ENCODE measurements at places on chromosomes 13 and 19.
A peak's percentile ranks its signal among the peaks of the same experiment; 100 is the strongest.

- DNase-seq = no peak
Observed at GRCh38 chr13:41039746-41040145, 20.6 kb upstream of the ELF1 start.

- DNase-seq = no peak
Observed at GRCh38 chr19:18605546-18606280, 886 bp downstream of the CRLF1 start.

GRCh38 chr19:56351208-56351607 is 36.6 kb upstream of the ZSCAN5A start:
- DNase-seq = no peak

GRCh38 chr13:111403266-111403665 is 82.8 kb downstream of the TEX29 start:
- no peak for DNase-seq

DNA sequence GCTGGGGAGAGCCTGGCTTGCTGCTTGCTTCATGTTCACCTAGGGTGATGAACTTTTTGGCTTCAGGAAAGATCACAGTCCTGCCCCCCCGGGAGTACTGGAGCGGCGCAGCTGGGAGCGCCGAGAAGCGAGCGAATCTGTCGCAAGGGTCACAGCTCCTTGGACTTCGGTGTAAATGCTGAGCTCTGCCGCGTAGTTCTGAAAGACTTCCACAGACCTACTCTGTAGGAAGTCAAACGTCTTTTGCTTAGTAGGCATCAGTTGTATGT is 2.7 kb downstream of the ING1 start:
- peak; percentile 48 for DNase-seq

DNA sequence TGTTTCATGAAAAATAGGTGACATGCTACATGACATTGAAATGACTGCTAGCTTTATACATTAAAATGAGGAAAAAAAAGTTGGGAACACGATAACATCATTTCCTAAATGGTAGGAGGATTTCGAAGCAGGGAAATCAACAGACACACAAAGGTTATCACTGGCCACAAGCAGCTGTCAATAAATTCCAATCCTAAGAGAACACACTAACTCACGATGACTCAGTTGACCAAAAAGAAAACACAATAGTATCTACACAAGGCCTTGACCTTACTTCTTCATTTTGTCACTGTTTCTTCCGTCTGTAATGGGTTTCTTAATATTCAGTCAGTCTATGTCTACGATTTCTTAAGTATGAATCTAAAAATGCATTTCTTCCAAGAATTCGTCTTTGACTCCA is 36.5 kb downstream of the STARD13 start:
- no peak for DNase-seq

- no peak for DNase-seq
Observed at GRCh38 chr19:30076101-30076551, 134.1 kb downstream of the URI1 start.

- DNase-seq = no peak
Observed at GRCh38 chr13:37138926-37139325, 33.5 kb upstream of the CSNK1A1L start.

GRCh38 chr19:15422296-15423075 is 3.7 kb upstream of the AKAP8L start:
- DNase-seq = no peak

DNA sequence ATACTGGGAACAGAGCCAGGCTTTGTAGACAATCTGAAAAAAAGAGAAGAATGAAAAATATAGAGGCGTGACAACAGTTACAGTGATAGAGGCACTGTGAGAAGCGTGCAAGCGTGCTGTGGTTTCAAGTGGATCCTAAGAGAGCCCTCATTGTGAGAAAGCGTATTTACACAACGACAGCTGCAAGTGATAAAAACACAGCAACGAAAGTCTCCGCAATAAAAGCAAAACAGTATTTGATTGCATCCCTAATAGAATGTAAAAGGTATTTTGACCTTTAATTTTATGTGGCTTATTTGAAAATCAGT is 642.7 kb upstream of the ARGLU1 start:
- no peak for DNase-seq

GRCh38 chr13:80360453-80360800 is 19.5 kb upstream of the SPRY2 start:
- no peak for DNase-seq

Data from left cardiac atrium (tissue), 4 donors.